ENCODE measurements at places on chromosomes 2 and 18.
A peak's percentile ranks its signal among the peaks of the same experiment; 100 is the strongest.

DNA sequence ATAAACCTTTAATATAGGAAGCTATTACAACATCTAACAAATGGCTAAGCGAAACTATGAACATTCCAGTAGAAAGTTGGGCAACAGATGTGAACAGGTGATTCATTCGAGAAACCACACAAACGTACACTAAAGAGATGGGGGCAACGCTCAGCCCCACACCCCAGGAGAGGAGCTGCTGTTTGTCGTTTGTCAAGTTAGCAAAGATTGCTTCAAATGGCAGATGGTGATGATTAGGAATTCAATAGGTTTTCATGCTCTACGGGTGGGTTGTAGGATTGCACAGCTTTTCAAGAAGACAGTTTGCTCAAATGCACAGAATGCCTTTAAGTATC lies 154.7 kb upstream of the HDAC4 start:
- no peak for DNase-seq

GRCh38 chr2:241702155-241703031 lies 554 bp downstream of the ING5 start:
- DNase-seq, result peak; percentile 81

- DNase-seq, result no peak
Measured at GRCh38 chr2:42230891-42231290, 61.7 kb downstream of the EML4 start.

- no peak for DNase-seq
Measured at GRCh38 chr18:56937874-56938430, 208.9 kb upstream of the BOD1L2 start.

- no peak for DNase-seq
Measured at GRCh38 chr18:25399554-25399953, 47.6 kb upstream of the ZNF521 start.

- DNase-seq, result no peak
Measured at GRCh38 chr2:37297632-37298031, 27.0 kb downstream of the PRKD3 start.

DNA sequence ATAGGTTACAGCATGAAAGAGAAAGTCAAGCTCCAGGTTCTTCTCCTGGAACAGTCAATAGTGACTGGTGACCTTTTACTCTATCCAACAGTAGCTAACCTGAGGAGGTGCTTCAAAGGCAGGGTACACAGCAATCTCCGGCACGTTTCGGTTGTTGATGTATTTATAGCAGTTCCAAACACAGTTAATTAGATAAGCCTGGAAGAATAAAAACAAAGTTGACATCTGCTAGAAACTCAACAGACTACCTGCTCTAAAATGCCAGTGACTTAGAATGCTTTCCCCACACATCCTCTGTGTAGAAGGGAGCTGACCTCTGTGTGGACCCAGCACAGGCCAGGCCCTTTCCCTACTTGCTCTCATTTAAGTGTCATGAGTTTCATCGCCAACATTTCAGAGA lies 17.2 kb downstream of the LAPTM4A start:
- DNase-seq, result no peak

DNA sequence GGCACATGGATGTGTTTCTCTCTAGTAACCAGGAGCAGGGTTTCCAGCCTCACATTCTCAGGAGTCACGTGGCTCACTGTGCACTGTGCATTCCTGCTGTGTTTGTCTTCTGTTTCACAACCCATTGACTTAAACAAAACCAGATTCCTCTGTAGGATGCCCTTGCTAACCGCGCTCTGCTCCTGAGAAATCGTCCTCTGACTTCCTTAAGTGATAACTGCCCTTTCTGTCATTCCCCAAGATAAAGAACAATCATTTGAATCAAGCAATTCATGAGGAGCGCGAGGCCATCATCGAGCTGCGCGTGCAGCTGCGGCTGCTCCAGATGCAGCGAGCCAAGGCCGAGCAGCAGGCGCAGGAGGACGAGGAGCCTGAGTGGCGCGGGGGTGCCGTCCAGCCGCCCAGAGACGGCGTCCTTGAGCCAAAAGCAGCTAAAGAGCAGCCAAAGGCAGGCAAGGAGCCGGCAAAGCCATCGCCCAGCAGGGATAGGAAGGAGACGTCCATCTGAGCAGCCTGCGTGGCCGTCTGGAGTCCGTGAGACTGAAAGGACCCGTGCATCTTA lies 60.2 kb downstream of the RALBP1 start:
- peak; percentile 34 for DNase-seq

DNA sequence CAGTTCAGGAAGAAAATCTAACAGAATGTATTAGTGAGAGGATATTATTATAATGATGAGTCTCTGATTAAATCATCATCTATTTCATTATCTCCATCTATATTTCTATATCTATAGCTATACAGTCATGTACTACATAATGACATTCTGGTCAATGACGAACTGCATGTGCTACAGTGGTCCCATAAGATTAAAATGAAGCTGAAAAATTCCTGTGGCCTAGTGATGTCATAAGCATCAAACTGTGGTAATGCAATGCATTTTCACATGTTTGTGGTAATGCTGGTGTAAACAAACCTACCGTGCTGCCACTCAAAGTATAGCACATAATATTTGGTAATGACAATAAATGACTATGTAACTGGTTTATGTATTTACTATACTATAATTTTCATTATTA lies 1127.9 kb upstream of the CHAC2 start:
- no peak for DNase-seq

DNA sequence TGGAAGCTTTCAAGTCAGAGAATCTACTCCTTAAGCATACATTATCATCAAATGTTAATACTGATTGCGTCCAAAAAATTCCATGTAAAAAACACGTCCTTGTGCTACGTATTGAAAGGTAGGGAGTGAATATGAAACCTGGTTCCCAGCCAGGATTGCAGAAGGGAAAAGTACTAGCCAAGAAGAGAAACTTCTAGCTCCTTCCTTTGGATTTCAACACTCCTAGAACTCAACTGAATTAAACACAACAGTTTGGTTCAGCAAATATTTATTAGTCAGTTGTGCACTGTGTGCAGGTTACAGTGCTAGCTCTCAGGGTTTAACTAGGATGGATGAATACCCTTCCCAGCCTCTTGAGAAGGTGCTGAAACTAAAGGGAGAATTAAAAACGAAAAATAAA lies 33.9 kb upstream of the FHL2 start:
- no peak for DNase-seq

GRCh38 chr2:143684551-143685320 lies 555.5 kb downstream of the ARHGAP15 start:
- no peak for DNase-seq

GRCh38 chr2:85222792-85223191 lies 89.6 kb downstream of the TCF7L1 start:
- DNase-seq, result no peak

DNA sequence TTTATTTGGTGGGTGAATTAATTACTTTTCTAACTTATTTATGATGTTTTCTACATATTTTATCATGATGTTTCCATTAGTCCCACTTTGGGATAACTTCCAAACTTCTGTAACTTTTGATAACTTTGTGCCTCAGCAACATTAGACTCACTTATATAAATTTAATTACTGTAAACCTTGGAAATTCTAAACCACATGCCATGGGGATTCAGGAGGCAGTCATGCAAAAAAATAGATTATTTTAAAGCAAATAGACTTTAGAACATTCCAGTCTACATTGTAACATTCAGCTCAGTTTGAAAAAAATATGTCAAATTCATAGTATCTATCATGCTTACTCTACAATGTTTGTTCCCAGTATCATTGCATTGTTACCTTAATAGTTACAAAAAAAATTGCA lies 728.5 kb upstream of the NRXN1 start:
- DNase-seq, result no peak

DNA sequence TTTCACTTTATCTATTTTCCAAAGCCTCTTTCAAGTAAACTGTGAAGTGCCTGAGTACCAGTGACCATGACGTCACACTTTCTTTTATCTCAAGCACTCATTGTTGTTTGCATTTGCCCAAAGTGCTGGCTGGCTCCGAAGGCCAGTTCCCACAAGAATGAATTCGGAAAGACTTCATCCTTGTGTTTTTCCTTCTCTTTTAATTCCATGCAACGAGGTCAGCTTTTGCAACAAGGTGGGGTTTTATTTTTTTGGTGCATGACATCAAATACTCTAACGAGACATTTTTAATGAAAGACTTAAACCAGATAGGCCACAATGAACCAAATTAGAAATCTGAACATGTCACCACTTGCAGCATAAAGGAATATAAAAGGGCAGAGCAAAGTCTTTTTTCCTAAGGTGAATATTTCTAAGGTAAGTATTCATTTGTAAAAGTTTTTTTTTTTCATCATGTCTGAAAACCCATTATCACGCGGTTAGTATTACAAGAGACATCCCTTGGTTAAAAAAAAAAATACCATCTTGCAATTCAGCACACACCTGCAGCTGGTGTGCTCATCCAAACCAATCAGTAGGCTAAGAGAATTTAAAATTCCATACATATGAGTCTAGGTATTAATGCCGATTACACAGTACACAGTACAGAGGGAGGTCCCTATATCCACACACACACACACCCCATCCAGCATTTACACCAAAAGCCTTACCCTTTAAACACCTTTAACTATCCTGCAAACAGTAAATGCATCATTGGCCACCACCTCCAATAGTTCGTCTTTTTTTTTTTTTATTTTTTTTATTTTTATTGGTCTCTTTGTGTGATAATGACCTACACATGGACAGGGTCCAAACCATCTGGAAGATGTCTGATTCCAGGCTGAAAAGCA lies 2.3 kb downstream of the ARL4C start:
- DNase-seq, result no peak

- DNase-seq, result no peak
Measured at GRCh38 chr2:25566694-25567093, 106.7 kb downstream of the DTNB start.

DNA sequence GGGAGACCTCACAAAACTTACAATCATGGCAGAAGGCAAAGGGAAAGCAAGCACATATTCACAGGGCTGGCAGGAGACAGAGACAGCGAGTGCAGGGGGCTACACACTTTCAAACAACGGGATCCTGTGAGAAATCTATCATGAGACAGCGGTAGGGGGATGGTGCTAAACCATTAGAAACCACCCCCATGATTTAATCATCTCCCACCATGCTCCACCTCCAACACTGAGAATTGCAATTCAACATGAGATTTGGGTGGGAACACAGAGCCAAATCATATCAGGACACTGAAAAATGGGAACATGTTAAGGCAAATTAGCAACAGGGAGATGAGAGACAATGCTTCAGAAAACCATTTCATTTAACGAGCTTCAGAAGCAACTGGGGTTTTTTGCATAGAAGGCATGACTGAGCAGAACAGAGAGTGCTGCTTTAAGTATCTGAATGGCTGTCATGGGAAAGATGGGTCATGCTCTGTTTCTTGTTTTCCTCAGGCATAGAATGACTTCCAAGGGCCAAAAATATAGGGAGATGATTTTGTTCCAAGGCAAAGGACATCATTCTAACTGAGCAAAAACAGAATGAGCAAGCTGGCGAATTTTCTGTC lies 100.8 kb upstream of the MAP2 start:
- DNase-seq, result no peak

DNA sequence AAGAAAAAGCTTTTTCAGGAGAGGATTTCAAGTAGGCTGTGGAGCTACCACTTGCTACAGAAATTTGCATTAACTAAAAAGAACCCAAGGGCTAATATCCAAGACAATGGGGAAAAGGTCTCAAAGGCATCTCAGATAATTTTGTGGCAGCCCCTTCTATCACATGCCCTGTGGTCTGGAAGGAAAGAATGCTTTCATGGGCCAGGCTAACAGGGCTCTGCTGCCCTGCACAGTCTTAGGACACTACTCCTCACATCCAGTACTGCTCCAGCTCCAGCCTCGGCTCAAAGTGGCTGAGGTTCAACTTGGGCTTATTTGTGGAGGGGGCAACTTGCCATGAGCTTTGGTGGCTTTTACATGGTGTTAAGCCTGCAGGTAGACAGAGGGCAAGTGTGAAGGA lies 1150.3 kb downstream of the CNTNAP5 start:
- DNase-seq, result no peak

DNA sequence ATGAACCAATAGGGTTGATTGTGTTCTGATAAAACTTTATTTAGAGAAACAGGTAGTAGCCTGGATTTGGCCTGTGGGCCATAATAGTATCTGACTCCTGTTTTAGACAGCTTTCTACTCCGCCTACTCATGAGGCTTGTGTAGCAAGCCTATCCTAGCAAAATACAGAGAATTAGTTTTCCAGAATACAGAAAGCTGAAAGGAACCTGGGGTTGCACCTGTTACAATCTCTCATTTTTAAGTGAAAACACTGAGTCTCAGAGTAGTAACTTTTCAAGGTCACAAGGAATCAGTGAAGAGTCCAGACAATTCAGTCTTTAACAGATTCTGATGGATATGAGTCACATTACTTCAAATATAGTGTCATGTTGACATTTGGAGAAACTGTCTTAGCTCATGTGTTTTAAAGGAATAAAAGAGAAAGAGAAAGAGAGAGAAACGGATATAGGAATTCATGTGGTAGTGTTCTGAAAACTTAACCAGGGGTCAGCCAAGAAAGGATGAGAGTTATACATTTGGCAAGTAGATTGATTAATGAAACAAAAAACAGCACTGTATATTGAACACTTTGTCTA lies 17.0 kb downstream of the ARHGAP28 start:
- DNase-seq, result no peak

- no peak for DNase-seq
Measured at GRCh38 chr2:97952357-97952756, 43.4 kb downstream of the TMEM131 start.

DNA sequence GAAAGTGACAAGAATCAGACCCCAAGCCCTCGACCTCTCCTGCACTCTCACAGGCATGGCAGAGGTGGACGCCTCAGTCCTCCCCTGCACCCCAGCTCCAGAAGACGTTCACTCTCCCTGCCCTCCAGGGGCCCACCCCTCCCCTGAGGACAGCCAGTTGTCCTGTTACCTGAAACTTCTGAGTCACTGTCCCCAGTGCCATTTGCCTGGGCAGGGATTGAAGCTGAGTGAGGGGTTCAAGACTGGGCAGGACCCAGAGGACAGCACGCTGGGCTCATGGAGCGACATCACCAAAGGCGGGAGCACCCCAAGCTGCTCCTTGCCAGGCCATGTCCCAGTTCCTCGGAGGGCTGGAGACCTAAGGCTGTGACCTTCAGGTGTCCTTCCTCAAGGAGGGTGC lies 34.2 kb upstream of the COL6A3 start:
- DNase-seq, result no peak

GRCh38 chr2:195055996-195056395 lies 601.0 kb upstream of the SLC39A10 start:
- DNase-seq, result no peak

DNA sequence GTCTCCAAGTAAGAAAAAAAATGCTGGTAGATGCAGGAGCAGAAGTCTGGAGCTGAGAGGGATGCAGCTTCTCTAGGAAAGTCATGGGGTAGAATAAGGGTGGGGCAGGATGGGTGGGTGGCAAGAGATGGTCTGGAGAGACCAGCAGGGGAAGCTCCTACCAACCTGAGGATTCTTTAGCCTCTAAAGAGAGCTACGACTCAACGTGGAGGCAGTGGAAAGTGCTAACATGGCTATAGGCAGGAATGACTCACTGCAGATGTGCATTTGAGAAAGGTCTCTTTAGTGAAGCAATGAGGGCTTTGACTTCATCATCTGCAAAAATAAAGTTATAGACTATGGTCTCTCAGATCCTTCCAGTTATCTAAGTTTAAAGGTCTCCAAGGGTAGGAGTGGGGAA lies 722.8 kb upstream of the RAB6C start:
- DNase-seq, result no peak

Data from caudate nucleus (tissue), 63 donors.